GM23338 (cell line): ENCODE measurements at places on chromosomes 3 and 15. TPM values are rescaled to one million over a fixed set of nuclear protein-coding genes. Genes with fewer than 3 reads are reported as not detected.

GRCh38 chr3:76198086-76198485, 412.7 kb upstream of the ZNF717 start:
- H3K27me3 ChIP-seq = no peaks in the 10 kb centered on the region
- peak; percentile 83 for DNase-seq
- no peaks in the 10 kb centered on the region for H3K36me3 ChIP-seq
- no peak overlapping the region for H3K4me3 ChIP-seq

The ACSBG1 gene
- 7.3 and 10.0 TPM in 2 replicates for total RNA-seq

The CSPG5 gene
- 3.4 and 4.3 TPM in 2 replicates for total RNA-seq

The MYEF2 gene
- 60.7 and 79.7 TPM in 2 replicates for total RNA-seq

The CLDN18 gene
- total RNA-seq = not detected in 2 replicates
